RWPE1 (cell line): ENCODE measurements at places on chromosomes 16 and 17.

- no peak for DNase-seq
Observed at GRCh38 chr16:12256921-12257320, 280.4 kb downstream of the SNX29 start.

DNA sequence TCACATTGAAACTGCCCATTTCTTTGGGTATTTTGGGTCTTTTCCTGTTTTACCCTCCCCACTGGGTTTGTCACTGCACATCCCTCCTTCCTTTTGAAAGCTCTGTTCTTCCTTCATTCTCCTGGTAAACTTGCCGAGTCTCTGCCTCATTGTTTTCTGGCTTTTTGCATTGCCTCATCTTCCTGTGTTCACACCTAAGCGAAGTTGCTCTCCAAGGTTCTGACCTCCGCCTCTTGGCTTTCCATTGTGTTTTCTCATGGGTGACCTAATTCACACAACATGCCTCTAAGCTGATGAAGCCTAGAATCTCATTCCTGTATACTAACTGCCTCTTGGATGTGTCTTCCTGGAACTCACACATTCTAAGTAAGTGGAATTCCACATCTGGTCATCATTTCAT, 1096.1 kb upstream of the EEF2KMT start:
- DNase-seq, result peak; percentile 3

GRCh38 chr16:75714661-75715060, 11.6 kb downstream of the CPHXL start:
- no peak for DNase-seq

DNA sequence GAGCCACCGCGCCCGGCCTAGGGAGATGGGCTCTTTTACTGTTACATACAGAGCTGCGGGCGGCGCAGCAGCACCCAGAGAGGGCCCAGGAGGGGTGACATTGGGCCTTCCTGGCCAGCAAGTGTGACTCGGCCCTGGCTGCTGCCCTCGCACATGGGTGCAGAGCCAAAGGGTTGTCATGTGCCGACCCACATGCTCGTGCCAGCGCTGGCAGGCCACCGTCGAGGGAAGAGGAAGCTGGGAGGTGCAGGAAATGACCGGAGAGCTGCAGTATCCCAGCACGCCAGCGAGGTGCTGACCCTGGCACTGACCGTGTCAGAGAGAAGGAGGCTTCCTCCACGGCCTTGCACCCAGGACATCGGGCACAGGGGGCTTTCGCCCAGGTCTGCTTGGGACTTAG, 8.0 kb downstream of the ENDOV start:
- no peak for DNase-seq

DNA sequence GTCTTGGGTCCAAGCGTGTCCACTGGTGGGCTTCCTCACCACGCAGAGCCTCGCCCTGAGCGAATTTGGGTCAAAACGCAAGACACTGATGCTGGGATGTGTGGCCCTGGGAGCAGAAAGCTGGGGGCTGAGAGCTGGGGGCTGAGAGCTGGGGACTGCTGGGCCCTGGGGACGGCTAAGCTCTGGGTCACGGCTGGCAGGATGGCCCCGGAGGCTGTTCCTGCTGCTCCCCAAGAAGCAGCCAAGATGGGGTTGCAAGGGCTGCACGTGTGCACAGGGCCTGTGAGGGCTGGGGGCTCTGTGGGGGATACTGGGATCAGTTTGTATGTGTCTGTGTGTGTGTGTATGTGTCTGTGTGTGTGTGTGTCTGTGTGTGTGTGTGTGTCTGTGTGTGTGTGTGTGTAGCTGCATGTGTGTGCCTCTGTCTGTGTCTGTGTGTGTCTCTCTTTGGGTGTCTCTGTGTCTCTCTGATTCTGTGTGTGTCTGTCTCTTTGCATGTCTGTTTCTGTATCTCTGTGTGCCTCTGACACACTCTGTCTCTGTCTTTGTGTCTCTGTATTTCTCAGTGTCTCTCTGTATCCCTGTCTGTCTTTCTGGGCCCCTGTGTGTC, 38.2 kb upstream of the CIBAR2 start:
- no peak for DNase-seq

GRCh38 chr17:18968345-18968744, 16.4 kb downstream of the SLC5A10 start:
- DNase-seq, result no peak

DNA sequence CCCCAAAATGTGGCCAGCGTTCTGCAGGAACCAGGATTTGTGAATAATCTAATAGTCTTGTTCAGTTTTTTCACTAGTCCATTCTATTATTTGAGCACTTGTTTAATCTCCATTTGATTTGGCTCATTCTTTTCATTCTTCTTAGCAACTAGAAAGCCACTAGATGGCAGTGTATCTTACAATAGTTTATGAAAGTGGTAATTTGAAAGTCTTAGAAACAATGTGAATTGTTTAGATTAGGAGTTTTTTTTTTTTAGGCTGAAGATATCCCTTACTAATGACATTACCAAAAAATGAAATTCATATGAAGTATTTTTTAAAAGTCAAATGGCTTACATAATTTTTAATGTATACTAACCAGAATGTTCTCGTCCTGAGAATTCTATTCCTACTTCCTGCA, 6.7 kb downstream of the ERI2 start:
- no peak for DNase-seq

DNA sequence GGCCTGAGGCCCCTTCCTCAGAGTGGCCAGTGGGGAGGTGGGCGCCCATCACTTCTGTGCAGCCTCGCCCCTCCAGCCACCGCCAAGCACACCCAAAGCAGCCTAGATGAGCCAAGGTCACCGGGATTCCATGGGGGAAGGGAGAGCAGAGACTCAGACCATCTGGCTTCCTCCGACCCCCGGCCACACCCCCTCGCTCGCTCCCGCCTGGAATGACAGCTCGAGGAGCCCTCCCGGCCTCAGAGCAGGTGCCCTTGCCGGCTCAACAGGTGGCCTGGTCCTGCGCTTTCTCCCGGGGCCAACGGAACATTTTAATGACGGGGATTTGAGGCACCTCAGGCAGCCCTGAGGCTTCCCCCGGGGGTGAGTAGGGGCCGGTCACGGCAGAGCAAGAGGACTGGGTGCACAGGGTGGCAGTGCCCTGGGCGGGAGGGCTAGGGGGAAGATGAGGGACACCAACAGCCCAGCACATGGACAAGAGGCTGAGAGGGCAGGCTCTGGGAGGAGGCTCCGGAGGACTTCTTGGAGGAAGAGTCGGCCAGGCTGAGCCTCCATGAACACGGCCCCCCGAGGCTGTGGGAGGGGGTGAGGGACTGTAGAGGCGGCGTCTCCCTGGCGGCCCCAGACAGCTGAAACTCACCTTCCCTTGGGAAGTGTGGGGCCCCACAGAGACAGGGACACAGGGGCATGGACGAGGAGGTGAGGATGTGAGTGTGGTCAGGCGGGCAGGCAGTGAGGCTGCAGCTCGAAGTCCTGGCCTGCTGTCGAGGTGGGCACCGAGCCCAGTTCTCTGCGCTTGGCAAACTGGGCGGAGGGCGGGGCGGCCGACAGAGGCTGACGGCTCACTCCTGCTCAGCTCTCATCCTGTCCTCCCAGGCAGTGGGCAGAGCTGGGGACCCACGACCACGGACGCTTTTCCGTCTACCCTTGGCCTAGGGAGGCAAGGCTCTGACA, 12.5 kb upstream of the C1QTNF8 start:
- peak; percentile 16 for DNase-seq

- no peak for DNase-seq
Observed at GRCh38 chr17:68498479-68499326, 13.5 kb upstream of the PRKAR1A start.

DNA sequence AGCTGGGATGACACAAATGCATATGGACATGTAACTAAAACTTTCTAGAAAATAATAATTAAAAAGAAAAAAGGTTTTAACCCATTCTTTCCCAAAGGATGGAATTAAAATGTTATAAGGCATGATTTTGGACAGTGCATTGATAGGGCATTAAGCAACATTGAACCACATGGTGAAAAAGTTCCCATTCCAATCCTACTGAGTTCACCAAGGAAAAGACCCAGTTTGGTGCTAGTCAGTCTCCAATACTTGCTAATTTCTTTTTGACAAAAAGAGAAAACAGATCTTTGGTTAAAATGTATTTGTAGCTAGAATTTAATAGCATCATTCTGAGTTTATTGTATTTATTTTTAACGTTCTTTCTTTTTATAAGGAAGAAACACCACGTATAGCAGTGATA, 28.1 kb downstream of the EMP2 start:
- no peak for DNase-seq

DNA sequence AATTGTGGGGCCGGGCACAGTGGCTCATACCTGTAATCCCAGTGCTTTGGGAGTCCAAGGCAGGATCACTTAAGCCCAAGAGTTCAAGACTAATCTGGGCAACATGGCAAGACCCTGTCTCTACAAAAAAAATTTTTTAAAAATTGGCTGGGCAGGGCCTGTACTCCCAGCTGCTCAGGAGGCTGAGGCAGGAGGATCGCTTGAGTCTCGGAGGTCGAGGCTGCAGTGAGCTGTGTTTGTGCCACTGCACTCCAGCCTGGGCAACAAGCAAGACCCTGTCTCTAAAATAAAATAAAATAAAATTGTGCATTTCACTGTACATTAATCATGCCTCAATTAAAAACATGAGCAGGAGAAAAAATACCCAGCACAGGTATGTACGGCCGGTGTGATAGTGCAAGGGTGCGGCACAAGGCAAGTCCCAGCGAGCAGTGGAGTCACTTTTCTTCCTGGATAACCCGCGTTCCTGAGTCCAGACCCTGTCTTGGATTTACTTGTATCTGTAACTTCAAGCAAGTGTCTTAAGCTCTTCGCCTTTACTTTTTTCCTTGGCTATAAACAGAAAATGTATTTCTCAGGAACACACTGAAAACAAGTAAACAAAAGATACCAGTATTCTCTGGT, 11.4 kb downstream of the ZDHHC7 start:
- DNase-seq, result peak; percentile 70

GRCh38 chr16:82514262-82514661, 112.5 kb upstream of the CDH13 start:
- DNase-seq, result no peak

GRCh38 chr17:73547790-73548189, 96.5 kb downstream of the SDK2 start:
- DNase-seq, result no peak

DNA sequence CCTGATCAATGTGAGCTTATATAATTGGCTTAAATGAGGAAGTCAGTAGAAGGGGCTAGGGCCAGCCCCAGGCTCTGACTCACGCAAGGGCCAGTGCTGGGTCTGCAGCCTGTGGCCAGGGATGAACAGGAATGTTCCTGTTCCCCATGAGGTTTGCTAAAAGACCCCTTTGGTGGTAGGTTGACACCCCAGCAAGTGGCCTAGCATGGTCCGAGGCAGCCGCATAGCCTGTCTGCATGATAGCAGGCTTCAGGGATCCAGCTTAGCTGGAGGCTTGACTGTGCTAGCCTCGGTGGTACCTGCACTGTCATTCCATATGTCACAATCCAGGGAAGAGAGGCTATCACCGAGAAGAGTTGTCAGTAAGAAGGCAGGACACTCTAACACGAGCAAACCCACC, 23.5 kb downstream of the TRIM25 start:
- no peak for DNase-seq

- DNase-seq, result no peak
Observed at GRCh38 chr16:28161626-28162025, 50.1 kb downstream of the XPO6 start.

- no peak for DNase-seq
Observed at GRCh38 chr17:76943781-76944213, 75.6 kb downstream of the MGAT5B start.

GRCh38 chr16:10565167-10565566, 15.2 kb downstream of the EMP2 start:
- no peak for DNase-seq

- DNase-seq, result no peak
Observed at GRCh38 chr17:74547736-74548135, 1.8 kb upstream of the CD300C start.

- no peak for DNase-seq
Observed at GRCh38 chr17:21525464-21526130, 149.4 kb downstream of the KCNJ12 start.

GRCh38 chr16:46715769-46716305, 26.4 kb downstream of the ORC6 start:
- no peak for DNase-seq

- DNase-seq, result no peak
Observed at GRCh38 chr16:88487920-88488851, 35.1 kb downstream of the ZFPM1 start.

DNA sequence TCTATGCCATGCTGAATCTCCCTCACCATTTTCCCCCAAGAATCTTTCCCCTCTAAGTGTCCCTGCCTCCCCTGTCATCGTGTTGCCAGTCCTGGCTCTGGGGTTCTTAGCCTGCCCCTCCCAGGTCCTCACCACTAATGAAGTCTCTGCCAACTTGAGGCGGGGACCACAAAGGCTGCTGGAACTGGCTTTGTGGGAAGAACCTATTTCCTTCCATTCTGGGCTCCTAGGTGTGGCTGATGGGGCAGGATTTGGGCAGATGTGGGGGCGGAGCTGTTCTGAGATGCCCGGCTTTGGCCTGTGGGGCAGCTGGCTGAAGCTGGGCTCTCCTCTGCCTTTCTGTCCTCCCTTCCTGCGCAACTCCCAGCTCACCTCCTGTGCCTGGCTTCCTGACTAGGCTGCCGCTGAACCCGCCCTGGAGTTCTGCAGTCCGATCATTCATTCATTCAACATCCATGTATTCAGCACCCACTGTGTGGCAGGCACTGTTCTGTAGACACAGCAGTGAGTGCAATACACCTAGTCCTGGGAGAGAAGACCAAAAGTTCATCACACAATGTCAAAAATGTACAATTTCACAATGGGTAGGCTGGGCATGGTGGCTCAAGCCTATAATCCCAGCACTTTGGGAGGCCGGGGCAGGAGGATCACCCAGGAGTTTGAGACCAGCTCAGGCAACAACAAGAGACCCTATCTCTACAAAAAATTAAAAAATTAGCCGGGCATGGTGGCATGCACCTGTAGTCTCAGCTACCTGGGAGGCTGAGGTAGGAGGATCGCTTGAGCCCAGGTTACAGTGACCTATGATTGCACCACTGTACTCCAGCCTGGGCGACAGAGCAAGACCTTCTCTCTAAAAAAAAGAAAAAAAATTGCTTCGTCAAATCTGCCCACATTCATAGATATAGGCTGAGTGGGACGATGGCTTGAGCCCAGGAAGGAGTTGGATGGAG, 1.9 kb upstream of the SNN start:
- no peak for DNase-seq

- DNase-seq, result peak; percentile 89
Observed at GRCh38 chr17:42407289-42407836, 15.7 kb downstream of the CAVIN1 start.
